Fibroblast of lung (primary cell): ENCODE measurements at places on chromosomes 7 and 10.
A peak's percentile ranks its signal among the peaks of the same experiment; 100 is the strongest.

DNA sequence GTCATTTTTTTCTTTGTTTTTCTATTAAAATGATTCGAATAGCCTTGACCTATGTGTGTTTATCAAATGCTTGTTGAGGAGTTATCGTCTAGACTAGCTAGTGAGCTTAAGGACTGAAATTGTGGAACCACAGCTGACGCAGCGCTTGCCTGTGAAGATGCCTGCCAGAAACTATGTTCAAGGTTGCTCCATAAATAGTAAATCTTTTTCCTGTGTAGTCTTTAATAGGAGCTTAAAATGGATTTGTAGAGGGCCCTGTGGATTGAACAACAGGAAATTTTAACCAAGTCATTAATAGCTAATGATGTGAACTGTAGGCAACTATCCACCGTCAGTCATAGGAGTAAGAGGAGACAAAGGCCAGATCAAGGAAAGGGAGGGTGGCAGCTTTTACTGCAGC, 145.1 kb downstream of the GNAI1 start:
- peak; percentile 15 for DNase-seq
- H3K27me3 ChIP-seq: no peaks in the 10 kb centered on the region
- H3K27ac ChIP-seq: no peak overlapping the region
- peaks cover 4% of the 10 kb centered on the region for H3K4me1 ChIP-seq
- H3K4me3 ChIP-seq: no peak overlapping the region
- no peaks in the 10 kb centered on the region for H3K36me3 ChIP-seq

- no peak overlapping the region for H3K4me3 ChIP-seq
- H3K36me3 ChIP-seq: no peaks in the 10 kb centered on the region
- H3K4me1 ChIP-seq: peaks cover 7% of the 10 kb centered on the region
- no peaks in the 10 kb centered on the region for H3K27me3 ChIP-seq
- H3K27ac ChIP-seq: no peak overlapping the region
Observed at GRCh38 chr7:33750177-33750576, 155.2 kb upstream of the BMPER start.

GRCh38 chr7:31416381-31416870, 75.9 kb upstream of the NEUROD6 start:
- no peak overlapping the region for H3K27ac ChIP-seq
- H3K27me3 ChIP-seq: no peaks in the 10 kb centered on the region
- no peaks in the 10 kb centered on the region for H3K36me3 ChIP-seq
- H3K4me3 ChIP-seq: no peak overlapping the region

- no peaks in the 10 kb centered on the region for H3K4me1 ChIP-seq
- no peak overlapping the region for H3K4me3 ChIP-seq
- no peaks in the 10 kb centered on the region for H3K36me3 ChIP-seq
- H3K27me3 ChIP-seq: no peaks in the 10 kb centered on the region
- no peak overlapping the region for H3K27ac ChIP-seq
Observed at GRCh38 chr7:83786858-83787257, 137.9 kb upstream of the SEMA3E start.

DNA sequence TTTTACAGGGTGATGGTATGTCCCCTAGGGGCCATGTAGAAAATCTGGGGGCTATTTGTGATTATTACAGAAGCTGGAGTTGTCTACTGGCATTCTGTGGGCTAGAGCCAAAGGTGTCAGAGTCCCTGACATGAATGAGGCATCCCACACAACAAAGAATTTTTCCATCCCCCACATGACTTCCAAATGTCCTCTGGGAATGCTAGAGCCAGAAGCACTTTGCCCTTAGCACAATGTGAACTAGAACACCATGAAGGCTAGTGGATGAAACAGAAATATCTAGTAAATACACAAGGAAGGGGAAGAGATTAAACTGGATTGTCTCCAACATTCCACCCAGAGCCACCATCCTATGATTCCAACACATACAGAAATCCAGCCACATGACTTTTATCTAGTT, 46.9 kb downstream of the FAM13C start:
- DNase-seq: no peak
- no peak overlapping the region for H3K4me3 ChIP-seq
- H3K27ac ChIP-seq: no peak overlapping the region
- no peaks in the 10 kb centered on the region for H3K36me3 ChIP-seq

DNA sequence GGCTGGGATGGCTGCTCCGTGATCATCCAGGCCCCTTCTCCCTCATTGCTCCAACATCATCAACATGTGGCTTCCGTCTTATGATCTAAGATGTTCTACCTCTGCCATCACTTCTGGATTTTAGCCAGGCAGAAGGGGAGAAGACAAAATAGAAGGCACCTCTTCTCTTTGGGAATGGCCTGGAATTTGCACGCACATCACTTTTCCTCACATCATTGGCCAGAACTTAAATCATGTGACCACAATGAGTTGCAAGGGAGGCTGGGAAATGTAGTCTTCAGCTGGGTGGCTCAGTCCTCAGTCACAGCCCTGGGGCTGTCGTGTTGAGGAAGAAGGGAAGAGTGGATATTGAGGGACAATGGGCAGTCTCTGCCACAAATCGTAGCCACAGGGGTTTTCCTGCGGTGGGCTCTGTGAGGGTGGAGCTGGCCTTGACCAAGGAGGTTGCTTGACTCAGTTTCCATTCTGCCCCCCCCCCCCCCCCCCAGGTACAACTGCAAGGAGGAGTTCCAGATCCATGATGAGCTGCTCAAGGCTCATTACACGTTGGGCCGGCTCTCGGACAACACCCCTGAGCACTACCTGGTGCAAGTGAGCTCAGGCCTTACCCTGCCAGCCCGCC, 50.3 kb downstream of the PALD1 start:
- H3K27me3 ChIP-seq: no peaks in the 10 kb centered on the region
- H3K36me3 ChIP-seq: no peaks in the 10 kb centered on the region
- H3K4me3 ChIP-seq: no peak overlapping the region

DNA sequence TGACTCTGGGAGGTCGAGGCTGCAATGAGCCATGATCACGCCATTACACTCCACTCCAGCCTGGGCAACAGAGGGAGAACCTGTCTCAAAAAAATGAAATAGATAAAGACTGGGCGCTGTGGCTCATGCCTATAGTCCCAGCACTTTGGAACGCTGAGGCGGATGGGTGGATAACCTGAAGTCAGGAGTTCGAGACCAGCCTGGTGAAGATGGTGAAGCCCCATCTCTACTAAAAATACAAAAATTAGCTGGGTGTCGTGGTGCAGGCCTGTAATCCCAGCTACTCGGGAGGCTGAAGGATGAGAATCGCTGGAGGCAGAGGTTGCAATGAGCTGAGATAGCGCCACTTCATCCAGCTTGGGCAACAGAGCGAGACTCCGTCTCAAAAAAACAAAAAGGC, 1.1 kb upstream of the DDX21 start:
- H3K27ac ChIP-seq: no peak overlapping the region
- H3K27me3 ChIP-seq: no peaks in the 10 kb centered on the region
- DNase-seq: no peak
- no peak overlapping the region for H3K4me3 ChIP-seq

DNA sequence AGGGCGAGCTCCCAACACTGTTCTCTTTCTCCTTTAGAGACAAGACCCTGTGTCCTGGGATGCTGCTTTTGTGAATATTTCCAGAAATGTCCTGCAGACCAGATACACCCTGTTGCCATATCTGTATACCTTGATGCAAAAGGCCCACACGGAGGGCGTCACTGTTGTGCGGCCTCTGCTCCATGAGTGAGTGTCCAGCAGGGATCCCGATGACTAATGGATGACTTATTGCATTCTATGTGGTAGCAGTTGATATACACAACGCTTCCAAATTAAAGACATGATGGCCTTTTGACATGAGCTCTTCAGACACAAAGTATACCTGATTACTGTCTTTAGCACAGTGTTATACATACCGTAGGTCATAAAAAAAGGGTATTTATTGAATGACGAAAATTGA, 45.0 kb upstream of the MGAM2 start:
- H3K4me1 ChIP-seq: no peaks in the 10 kb centered on the region
- H3K36me3 ChIP-seq: no peaks in the 10 kb centered on the region
- H3K27me3 ChIP-seq: no peaks in the 10 kb centered on the region

GRCh38 chr10:81082621-81083376, 545.1 kb downstream of the SH2D4B start:
- H3K4me3 ChIP-seq: no peak overlapping the region
- H3K27me3 ChIP-seq: no peaks in the 10 kb centered on the region
- no peak overlapping the region for H3K27ac ChIP-seq
- no peaks in the 10 kb centered on the region for H3K4me1 ChIP-seq
- DNase-seq: no peak
- H3K36me3 ChIP-seq: no peaks in the 10 kb centered on the region

DNA sequence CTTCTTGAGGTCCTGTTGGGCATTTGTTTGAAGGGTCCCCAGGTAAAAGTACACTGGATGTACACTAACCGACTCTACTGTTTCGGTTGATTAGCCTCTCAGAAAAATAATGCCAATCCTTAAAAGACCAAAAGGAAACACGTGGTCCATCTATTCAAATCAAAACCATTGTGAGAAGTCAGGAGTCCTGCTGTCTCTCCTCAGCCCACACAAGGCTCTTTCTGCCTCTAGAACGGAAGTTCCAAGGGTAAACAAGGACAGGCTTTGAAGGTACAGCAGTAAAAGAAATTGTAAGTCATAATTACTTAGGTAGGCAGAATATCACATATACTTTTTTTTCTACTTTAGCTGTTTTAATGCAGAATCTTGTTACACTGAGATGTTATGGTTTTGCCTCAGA, 71.7 kb upstream of the TPK1 start:
- no peak overlapping the region for H3K4me3 ChIP-seq
- H3K4me1 ChIP-seq: no peaks in the 10 kb centered on the region

DNA sequence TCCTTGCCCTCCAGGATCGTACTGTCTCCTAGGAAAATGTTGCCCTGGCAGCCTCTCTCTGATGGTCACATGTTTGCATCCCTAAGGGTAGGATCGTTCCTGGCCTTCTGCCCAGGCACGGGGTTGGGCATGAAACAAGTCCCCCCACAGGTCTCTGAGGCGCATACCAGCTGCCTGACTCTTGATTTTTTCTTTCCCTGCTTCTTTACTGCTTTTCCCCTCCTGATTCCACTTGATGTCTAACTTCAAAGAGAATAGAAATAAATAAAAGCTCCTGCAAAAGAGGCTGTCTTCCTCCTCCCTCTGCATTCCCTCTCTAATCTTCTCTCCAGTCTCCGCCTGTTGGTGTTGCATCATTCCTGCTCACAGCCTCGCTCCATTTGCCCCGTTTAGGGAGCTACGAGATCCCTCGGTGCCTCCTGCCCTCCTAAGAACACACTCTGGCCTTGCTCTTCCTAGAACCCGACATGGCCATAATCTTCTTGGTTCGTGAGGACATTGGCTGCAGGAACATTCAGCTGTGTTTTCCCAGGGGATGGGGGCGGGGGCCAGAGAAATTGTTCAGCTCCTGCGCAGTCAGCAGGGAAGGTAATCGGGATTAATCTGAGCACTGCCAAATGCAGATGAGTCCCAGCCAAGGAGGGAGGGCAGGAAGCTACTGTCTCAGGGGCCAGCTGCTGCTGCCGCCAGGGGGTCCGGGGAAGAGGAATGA, 26.0 kb downstream of the LEP start:
- H3K36me3 ChIP-seq: no peaks in the 10 kb centered on the region
- H3K27me3 ChIP-seq: peaks cover 16% of the 10 kb centered on the region
- H3K27ac ChIP-seq: no peak overlapping the region
- peak; percentile 61 for DNase-seq
- H3K4me1 ChIP-seq: peaks cover 8% of the 10 kb centered on the region

DNA sequence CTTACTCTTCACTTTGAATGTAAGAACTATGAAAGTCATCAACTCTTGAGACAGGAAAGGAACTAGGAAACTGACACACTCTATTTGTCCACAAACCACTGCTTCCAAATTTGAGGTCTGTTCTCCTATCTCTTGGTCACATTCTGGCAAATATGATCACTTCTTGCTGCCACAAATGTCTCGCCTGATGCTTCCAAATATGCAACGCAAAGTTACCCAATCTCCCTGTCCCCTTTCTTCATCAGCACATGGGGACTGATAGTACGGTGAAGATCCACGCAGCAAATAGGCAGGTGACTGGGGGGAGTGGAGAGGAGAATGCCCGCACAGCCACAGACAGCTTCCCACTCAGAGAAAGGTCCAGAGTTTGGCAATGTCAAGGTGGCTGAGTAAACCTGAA, 92.6 kb upstream of the TCF7L2 start:
- DNase-seq: no peak
- H3K27me3 ChIP-seq: no peaks in the 10 kb centered on the region
- H3K4me3 ChIP-seq: no peak overlapping the region
- no peaks in the 10 kb centered on the region for H3K36me3 ChIP-seq
- H3K27ac ChIP-seq: no peak overlapping the region
- H3K4me1 ChIP-seq: no peaks in the 10 kb centered on the region

GRCh38 chr7:95469187-95469586, 16.6 kb upstream of the ASB4 start:
- no peaks in the 10 kb centered on the region for H3K36me3 ChIP-seq
- H3K4me1 ChIP-seq: no peaks in the 10 kb centered on the region
- no peak overlapping the region for H3K4me3 ChIP-seq
- DNase-seq: no peak
